ENCODE measurements at places on chromosomes 3 and 15. TPM values are rescaled to one million over a fixed set of nuclear protein-coding genes. Genes with fewer than 3 reads are reported as not detected.

The CORO2B gene
- total RNA-seq: 6.8 TPM

The GUCA1C gene
- total RNA-seq: not detected

The SPINK8 gene
- total RNA-seq: not detected

The FGF7 gene
- total RNA-seq: 24.2 TPM

The AHSG gene
- total RNA-seq: not detected

The MAP1A gene
- 7.1 TPM for total RNA-seq

The ACKR4 gene
- total RNA-seq: 8.5 TPM

The DOCK3 gene
- 1.5 TPM for total RNA-seq

The CNTN4 gene
- 10.4 TPM for total RNA-seq

The IGSF10 gene
- 30.9 TPM for total RNA-seq

The C2CD4B gene
- 2.6 TPM for total RNA-seq

The KLHL40 gene
- not detected for total RNA-seq

The GOLGA8J gene
- total RNA-seq: 0.59 TPM

The TMEM266 gene
- total RNA-seq: 1.4 TPM

The MYEF2 gene
- total RNA-seq: 18.8 TPM
